ENCODE measurements at places on chromosomes 4 and X.
A peak's percentile ranks its signal among the peaks of the same experiment; 100 is the strongest.

GRCh38 chr4:176534566-176534965 is 214.8 kb downstream of the SPCS3 start:
- DNase-seq, result no peak

GRCh38 chr4:17027495-17027894 is 129.1 kb upstream of the LDB2 start:
- DNase-seq, result no peak

DNA sequence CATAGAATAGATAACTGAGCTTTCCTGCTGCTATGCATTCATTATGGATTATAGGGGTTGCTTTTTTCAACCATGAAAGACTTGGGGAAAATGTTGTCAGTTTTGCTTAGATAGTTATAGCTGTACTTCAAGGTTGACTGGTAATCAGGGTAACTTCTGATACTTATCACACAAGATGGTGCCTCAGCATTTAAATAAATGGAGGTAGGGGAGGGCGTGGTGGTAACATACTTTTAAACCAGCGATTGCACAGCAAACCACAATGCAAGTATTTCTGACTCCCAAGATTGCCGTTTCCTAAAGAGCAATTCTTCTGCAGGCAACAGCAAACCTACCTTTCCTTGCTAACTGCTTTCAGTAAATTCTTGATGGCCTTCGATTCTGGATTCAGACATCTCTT is 1.3 kb downstream of the CXCL10 start:
- no peak for DNase-seq

DNA sequence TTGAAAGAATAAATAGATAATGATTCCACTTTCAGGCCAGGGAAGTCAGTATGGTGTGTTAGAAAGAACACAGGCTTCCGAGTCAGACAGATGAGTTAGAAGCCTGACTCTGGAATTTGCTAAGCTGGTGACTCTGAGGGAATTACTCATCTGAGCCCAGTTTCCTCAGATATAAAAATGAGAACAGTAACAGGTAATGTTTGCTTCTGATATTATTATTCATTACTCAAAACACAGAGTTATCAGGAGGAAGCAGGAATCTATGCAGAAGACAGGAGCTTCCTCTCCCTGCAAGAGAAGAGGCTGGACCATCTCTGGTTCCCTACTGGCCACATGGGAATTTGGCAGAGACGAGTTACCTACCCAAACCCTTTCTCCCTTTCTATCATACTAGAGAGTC is 163.1 kb downstream of the EVC2 start:
- DNase-seq, result no peak

DNA sequence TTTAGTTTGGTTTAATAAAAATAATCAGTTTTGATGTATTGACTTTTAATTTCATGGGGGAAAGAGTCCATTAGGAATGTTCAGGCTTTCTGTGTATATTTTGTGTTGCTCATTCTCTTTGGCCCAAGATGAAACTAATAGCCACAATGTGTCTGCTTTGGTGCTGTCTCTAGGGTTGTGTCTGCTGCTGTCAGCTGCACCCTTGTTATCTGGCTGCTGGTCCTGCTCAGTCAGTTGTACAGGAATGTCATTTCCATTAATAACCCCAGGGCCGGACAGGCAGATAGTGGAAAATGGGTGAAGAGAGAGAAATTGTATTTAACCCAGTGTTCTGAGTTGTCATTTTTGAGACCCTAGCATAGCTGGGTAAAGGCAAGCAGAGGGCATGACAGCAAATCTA is 115.1 kb downstream of the PHEX start:
- DNase-seq, result no peak

- DNase-seq, result no peak
Observed at GRCh38 chr4:34891892-34892291, 1352.4 kb downstream of the ARAP2 start.

- no peak for DNase-seq
Observed at GRCh38 chrX:7960246-7960645, 33.0 kb upstream of the PNPLA4 start.

- DNase-seq, result no peak
Observed at GRCh38 chr4:88418411-88418810, 38.5 kb upstream of the HERC5 start.

DNA sequence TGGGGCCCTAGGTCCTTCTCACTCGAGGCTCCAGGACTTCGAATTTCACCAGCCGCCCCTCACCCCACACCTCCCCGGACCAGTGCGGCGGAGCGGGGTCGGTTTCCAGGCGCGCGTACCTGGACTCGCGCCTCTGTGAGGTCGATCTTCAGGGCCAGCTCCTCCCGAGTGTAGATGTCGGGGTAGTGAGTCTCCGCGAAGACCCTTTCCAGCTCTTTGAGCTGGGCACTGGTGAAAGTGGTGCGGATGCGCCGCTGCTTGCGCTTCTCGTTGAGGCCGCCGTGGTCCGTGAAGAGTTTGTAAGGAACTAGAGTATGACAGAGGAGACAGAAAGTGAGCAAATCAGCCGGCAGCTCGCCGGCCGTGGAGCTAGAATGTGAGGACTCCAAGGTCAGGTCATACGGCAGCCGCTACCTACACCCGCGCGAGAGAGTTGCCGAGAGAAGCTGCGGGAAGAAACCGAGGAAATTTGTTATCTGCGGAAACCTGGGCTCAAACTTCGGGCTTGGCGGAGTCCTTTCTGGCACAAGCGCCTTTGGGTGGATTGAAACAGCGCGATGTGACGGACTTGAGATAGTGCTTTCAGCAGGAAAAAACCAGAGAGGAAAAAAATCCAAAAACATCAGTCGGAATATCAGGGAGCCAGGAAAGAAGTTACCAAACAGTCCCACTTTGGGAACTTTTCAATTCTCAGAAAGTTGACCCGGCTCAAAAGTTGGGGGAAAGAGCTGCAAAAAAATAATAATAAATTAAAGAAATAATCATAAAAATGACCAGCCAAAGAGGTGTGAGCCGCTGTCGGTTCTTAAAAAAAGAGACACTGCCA is 1.1 kb downstream of the PHOX2B start:
- no peak for DNase-seq

DNA sequence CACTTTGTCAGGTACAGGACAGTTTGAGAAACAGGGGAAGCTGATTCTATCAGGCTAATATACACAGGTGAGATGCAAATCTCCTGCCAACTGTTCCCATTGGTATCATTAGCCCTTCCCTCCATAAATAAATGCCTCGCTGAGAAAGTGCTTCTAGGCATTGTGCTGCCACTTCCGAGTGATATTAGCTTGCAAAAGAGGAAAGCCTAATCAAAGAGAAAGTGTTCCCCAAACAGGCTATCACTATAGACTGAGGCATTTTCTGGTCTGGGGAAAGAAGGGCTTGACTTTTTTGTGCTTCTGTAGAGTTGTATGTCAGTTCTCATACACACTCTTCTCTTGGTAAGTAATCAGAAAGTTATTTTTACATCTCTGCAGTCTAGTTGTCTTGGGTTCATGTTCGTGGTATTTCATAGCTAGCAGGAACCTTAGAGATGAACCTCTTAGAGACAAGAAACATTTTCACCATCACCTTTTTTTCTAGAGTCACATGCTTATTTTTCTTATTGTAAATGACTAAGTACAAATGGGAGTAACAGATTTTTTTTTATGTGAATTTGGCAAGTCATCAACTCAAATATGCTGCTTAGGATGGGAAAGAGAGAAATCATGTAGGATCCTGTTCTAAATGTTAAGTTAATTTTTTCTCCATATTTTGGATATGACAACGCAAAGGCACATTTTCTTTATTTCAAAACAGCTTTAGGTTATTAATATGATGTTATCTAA is 1009.8 kb downstream of the ADGRL3 start:
- no peak for DNase-seq

DNA sequence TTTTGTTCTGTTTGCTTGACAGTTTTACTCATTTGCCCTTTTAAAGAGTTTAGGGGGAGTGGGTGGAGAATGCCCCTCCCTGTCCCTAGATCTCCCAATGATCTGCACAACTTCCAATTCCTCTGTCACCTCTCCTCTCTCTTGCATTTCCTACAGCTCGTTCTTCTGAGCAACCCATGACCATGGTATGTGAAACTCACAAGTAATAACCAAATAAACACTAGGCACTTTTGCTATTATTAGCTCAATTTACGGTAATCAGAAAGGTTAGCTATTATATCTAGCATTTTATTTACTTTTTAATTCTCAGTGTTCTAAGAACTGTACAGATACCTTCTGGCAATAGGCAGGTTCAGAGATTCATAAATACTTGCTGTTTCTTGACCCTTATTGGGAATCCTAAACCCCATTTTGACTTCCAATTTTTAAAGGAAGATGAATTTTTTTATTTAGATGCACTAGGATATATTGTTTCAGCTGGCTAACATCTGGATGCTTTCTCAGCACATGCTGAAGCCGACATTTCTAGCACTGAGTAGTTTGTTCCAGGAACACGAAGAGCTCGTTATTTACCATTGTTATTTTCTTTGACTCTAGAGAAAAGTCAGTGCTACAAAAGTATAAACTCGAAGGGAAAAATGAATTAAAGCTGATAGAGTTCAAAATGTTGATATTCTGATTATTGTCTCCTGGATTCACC is 194.7 kb upstream of the TLL1 start:
- DNase-seq, result no peak

GRCh38 chrX:74293343-74293946 is 10.5 kb upstream of the ZCCHC13 start:
- peak; percentile 33 for DNase-seq

GRCh38 chrX:74160816-74161215 is 143.2 kb upstream of the ZCCHC13 start:
- DNase-seq, result no peak

DNA sequence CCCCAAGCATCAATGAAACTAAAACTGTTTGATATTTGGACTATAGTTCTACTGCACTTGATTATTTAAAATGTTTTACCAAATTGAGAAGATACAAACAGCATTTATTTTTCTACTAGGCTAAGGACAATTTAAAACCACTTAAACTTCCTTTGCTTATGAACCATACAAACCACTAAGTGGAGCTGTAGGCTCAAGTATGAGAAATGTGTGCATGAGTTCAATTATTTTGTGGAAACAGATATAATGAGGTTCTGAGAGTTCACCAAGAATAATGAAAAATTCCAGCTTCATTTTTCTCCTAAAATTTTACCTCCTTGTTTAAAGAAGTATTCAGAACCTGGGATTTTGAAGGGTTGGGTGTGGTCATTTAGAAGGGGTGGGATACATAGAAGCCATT is 63.1 kb downstream of the SERPINA7 start:
- DNase-seq, result no peak

- no peak for DNase-seq
Observed at GRCh38 chrX:24023544-24023943, 3.4 kb downstream of the KLHL15 start.

DNA sequence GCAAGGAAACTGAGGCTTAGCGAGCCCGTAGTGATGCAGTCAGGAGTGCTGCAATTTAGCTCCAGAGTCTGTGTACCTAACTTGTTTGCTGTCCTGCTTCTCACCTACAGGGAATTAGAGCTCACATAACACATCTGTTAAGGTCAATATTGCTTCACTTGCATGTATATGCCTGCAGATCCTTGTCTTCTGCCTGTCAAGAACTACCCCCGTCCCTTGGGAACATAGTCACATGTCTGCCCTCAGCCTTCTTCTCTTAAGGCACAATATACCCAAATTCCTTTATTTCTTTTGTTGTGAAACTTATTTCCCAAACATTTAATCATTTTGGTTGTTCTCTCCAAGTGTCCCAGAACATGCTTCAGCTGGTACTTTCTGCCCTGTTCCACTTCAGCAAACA is 103.3 kb upstream of the LEF1 start:
- DNase-seq, result no peak

GRCh38 chr4:88846206-88846790 is 148.7 kb upstream of the NAP1L5 start:
- DNase-seq, result no peak

DNA sequence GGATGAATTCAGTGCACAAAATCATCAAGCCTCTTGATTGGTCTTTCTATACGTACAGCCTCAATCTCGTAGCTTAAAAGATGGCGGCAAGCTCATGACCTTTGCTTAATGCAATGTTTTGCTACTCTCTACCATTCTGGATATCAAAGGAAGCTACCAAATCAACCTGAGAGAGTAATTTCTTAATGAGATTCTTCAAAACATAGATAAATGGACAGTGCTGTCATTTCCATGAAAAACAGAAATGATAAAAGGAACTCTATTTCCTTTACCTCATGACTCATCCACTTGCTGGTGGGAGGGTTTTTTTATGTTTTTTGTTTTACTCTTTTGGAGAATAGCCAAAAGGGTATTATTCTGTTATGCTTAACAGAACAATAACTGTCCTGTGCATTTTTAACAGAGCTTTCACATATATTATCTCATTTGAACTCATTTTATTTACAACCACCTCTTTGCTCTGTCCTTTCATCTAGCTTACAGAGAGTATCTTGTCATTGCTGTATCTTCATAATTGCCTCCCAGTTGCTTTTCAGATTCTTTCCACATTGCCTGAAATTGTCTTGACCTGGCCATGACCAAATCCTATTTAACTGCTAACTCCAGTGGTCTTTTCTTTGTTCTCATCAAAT is 138.6 kb upstream of the GPR101 start:
- no peak for DNase-seq

DNA sequence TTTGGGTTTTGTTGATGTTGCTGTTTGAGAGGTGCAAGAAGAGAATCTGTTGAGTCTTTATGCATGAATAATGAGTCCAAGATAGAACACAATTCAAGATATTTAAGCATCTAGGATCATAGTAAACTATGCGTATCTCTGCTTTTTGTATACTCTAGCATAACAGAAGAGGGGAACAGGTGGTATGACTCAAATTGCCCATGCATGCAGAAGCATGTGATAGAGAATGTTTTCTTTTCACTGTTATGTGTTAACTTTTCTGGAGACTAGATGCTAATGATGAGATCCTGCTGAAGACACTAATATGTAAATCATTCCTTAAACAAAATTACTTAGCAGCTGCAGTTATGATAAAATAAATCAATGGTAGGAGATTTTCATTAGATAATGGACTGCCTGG is 165.3 kb upstream of the FTHL17 start:
- no peak for DNase-seq

DNA sequence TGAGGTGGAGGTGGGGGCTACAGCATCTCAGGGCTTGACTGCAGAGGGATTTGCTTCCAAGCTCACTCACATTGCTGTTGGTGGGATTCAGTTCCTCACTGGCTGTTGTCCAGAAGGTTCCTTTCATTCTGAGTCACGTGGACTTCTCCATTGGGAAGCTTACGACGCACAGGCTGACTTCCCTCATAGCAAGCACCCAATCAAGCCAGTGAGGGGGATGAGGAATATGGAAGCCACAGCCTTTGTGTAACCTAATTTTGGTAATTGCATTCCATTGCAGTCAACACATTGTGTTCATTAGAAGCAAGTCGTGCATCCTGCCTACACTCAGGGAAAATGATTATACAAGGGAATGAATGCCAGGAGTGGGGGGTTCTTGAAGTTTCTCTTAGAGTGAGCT is 32.7 kb upstream of the MXRA5 start:
- no peak for DNase-seq

- DNase-seq, result no peak
Observed at GRCh38 chr4:94927696-94928095, 169.9 kb downstream of the BMPR1B start.

DNA sequence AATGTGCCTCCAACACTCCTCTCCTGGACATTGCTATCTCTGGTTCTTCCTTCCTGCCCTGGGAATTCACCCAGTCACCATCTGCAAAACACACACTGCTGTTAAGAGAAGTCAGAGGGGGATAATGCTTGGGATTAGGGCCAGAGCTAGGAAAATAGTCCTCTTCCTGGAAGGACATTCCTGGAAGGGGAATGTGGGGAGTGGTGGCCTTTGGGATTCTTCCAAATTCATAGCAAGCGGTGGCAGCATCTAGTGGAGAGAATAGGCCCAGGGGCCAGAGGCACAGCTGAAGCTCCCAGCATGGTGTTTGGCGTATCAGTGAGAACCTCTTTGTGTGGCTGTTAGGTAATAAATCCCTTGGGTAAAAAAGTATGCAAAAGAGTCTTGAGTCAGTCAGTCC is 34.3 kb downstream of the SHROOM4 start:
- no peak for DNase-seq

Data from NCI-H187 (cell line).